ENCODE measurements at places on chromosomes 1 and 21.

- no peak for DNase-seq
Measured at GRCh38 chr1:61316493-61316892, 234.1 kb downstream of the NFIA start.

- no peak for DNase-seq
Measured at GRCh38 chr1:239247285-239247684, 139.1 kb upstream of the CHRM3 start.

DNA sequence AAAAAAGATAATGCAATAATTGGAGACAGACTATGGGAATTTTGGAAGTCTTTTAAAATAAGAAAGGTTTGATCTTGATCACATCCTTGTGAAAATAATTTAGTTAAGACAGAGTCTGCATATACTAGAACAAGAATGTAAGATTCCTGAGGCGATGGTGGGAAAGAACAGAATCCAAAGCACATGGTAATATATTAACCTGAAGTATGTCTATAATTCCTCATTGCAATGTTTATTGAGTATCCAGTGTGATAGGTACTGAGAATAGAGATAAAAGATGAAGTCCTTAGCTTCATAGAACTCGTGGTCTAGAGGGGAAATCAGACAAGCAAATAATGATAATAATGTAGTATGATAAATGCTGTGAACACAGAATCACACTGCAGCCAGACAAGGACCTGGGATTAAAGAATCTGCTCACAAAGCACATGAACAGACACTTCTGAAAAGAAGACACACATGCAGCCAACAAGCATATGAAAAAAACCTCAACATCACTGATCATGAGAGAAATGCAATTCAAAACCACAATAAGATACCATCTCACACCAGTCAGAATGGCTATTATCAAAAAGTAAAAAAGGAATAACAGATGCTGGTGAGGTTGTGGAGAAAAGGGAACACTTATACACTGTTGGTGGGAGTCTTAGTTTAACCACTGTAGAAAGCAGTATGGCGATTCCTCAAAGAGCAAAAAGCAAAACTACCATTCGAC, 6.9 kb upstream of the ANGPTL3 start:
- no peak for DNase-seq

DNA sequence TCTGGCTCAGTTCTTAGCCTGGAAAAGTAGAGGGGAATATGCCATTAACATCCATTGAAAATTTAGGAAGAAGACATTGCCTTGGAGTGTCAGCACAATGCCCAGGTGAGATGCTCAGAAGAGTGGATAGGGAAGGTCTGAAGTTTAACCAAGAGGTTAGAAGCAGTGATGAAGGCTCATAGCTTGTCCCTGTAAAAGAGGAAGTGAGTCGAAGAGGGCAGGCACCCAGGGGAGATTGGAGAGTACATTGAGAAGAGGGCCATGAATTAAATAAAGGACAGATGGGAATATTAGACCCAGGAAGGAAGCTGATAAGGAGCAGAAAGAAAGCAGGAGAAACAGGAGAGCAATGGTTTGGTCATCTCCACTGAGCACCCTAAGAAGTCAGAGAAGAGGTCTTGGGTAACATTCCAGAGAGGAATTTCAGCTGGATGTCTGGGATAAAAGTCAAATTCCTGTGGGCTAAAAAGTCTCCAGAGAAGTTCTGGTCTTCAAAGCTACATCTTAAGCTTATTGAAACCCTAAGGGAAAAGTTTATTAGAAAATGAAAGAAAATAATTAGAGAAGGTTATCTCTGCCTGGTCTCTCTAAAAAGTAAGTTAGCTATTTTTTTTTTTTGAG, 17.3 kb downstream of the C8B start:
- DNase-seq: no peak

GRCh38 chr1:189141056-189141455, 1336.6 kb downstream of the BRINP3 start:
- DNase-seq: no peak

- no peak for DNase-seq
Measured at GRCh38 chr1:234607109-234608024, 2.6 kb downstream of the IRF2BP2 start.
